ENCODE measurements at places on chromosomes 16 and 17.

DNA sequence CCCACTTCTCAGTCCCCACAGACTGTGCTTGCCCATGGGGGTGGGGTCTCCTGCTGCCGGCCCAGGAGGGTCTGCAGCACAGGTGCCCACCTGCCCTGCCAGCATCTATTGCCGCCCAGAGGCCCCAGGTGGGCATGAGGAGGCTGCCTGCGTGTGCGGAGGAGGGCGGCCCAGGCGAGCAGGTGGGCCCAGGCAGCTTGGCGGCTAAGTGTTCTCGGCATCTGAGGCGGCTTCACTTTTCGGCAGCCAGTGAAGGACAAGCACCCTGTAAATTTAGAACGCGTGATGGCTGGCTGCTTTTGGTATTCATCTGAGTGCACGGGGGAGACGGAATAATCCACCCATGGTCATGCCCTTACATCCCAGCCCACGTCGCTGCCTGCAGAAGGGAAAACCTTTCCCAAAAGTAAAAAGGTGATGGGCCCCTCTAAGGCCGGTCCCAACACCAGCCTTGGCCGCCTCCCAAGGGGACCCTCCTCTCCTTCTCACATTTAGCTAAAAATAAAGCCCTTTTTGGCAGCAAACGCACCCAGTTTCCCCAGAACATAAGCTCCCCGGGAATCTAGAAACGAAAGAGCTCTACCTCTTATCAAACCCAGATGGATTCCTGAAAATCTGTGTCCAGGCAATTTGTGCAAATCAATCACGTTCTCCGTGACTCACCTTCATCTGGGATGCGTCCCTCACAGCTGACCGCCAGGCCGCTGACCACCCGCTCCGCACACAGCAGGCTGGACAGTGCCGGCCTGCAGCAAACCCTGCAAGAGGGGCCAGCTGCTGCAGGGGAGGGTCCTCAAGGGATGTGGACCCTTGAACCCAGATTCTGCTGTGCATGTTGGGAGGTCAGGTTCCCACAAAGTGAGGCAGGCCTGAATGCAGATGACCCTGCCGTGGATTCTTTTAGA lies 79.4 kb downstream of the RBFOX3 start:
- DNase-seq: no peak

DNA sequence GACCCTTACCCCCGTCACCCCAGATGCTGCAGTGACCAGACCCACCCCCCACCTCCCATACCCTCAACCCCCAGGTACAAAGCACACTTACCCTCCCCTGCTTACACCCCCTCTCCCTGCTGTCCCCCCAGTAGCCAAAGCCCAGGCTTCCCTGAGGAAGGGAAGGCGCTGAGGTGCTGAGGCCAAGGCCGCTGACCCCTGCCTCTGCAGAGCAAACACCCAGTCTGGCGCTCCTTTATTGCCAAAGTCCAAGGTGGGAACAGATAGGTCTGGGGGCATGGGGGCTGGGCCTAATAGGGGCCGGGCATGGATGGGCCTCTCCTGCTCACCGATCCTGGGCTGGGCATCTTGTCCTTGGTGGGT lies 683 bp downstream of the LCAT start:
- no peak for DNase-seq

GRCh38 chr16:88014954-88015805 lies 63.9 kb downstream of the BANP start:
- DNase-seq: no peak

DNA sequence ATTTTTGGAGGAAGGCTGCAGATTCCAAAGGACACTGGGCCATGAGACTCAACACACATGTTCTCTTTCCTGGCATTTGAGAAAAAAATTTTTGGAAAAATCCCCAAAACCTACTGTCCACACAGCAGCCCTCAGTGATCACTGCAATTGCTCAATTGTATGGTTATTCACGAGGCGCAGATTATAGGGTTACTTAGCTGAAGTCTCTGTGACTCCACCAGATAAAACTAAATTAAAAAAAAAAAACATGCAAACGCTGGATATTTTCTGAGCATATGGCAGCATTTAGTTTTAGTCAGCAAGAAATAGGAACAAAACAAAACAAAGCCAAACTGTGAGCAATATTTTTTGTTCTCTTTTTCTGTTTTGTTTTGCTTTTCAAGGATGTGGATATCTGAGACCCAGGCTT lies 83.8 kb upstream of the FAM20A start:
- DNase-seq: no peak

DNA sequence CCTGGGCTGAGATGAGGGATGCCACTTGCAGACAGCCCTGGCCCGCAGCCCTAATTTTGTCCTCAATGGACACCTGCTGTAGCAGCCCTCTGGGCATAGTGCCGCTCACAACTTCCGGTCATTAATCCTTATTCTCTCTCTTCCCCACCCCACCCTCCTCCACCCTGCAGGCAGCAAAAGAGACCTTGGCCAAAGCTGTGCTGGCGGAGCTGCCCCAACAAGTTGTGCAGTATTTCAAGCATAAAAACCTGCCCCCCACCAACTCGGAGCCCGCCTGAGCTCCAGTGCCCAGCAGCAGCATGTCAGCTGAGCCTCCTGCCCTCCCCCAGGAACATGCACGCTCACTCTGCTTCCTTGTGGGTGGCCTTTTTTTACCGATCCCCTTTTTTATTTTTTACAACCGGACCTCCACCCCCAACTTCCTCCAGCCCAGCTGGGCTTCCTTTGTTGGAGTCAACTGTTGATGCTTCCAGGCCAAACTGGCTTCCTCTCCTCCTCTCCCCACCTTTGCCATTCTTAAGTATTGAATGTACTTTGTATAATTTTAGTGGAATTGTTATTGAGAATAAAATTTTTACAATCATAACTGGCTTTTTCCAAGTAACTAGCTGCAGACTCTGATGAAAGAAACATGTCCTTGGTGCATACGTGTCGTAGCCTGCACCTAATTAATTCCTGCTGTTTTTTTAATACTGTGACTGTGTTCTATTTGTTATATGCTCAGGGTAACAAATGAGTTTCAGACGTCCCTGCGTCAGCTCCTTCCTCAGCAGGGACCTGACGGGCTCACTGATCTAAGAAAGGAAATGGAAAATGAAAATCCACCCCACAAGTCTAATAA lies 38.2 kb downstream of the PSME3IP1 start:
- DNase-seq: peak; percentile 64

DNA sequence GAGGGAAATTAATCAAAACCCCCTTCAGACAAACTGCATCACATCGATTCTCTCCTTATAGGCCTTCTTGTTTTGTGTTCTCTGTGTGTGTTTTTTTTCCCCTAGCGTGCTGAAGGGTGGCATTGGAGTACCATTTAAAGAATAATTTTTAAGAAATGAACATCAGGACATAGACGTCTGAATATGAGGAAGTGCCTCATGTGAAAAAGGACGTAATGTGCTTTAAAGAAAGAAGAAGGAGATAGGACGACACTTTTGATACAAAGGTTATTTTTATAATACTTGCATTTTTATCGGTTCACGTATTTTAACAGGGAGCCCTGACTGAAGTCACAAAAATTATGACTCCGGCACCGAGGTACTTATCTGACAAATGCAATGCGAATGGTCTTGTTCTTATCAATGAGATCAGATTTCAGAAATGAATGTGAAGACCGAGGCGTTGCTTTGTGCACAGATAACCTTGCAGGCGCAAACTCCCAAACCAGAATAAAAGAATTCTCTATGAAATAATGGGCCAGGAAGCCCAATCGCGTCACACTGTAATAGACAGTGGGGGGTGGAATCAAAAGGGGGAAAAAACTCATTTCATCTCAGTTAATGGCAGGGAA lies 606.3 kb downstream of the MAF start:
- DNase-seq: no peak

DNA sequence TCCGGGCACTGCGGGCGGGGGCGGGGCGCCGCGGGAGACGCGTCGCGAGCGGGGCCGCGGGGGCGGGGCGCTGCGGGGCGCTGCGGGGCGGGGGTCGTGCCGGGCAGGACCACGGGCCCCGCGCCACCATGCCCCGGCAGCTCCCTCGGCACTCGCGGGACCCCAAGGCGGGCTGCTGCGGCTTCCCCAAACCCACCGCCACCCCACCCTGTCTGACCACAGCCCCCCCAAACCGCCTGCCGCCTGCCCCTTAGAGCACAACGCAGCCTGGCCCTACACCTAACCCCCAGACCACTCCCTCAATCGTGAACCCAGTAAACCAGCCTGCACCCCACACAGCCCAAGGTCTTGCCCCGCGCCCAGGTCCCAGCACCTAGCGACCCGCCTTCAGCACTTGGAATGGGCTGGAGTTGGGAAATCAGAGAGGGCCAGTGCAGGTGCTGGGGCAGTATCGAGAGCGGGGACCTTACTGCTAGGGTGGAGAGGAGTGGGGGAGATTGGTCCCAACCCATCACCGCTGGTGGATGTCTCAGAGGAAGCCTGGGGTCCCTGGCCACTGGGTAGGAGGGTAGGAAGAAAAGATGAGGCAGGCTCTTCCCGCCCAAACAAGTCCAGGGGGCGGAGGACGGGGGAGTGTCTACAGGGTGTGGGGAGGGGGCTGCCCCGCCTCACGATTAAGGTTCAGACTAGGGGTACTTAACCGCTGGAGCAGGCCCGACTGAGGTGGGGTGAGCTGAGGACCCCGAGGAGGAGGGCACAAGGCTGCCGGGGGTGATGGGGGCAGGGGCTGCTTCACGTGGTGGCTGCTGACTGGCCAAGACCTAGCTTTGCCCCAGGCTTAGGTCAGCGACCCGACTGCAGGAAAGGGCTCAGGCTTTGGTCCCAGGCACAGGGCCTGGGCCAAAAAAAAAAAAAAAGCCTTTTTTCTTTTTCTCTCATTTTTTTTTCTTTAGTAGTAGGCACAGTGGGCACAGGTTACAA lies 539 bp upstream of the VAMP2 start:
- DNase-seq: no peak

GRCh38 chr17:7502987-7503386 lies 18.8 kb downstream of the POLR2A start:
- no peak for DNase-seq

DNA sequence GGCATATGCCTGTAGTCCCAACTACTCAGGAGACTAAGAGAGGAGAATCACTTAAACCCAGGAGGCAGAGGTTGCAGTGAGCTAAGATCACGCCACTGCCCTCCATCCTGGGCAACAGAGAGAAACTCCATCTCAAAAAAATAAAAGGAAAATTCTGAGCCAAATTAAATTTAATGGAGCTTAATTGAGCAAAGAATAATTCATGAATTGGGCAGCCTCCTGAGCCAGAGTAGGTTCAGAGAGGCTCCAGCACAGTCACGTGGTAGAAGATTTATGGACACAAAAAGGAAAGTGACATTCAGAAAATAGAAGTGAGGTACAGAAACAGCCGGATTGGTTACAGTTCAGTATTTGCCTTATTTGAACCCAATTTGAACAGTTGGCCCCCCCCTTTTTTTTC lies 10.9 kb downstream of the VPS35L start:
- DNase-seq: no peak

GRCh38 chr16:86909359-86910160 lies 331.2 kb downstream of the FOXL1 start:
- DNase-seq: no peak

DNA sequence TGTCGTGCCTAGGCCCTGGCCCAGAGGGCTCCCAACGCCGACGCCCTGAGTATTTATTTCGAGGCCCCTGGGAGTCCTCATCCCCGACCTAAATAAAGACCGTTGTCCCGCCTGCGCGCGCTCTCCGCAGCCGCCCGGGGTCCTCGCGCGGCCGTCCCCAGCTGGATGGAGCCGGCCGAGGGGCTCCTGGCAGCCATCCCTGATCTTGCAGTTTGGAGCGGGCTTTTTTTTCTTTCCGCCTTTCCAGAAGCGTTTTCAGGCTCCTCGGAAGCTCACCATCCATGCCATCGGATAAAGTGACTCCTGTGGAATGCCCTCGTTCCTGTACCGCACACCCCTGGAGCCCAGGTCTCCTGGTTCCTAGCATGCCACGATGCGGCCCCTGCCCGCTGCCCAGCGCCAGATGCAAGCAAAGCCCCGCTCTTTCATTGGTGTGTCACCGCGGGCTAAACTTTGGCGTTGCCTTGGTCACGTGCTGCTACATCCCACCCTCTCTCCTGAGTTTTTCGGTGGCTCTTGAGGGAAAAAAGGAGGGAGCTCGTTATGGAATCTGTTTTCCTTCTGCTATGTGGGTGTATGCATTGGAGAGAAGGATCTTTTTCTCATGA lies 716 bp downstream of the TMEM94 start:
- peak; percentile 81 for DNase-seq

DNA sequence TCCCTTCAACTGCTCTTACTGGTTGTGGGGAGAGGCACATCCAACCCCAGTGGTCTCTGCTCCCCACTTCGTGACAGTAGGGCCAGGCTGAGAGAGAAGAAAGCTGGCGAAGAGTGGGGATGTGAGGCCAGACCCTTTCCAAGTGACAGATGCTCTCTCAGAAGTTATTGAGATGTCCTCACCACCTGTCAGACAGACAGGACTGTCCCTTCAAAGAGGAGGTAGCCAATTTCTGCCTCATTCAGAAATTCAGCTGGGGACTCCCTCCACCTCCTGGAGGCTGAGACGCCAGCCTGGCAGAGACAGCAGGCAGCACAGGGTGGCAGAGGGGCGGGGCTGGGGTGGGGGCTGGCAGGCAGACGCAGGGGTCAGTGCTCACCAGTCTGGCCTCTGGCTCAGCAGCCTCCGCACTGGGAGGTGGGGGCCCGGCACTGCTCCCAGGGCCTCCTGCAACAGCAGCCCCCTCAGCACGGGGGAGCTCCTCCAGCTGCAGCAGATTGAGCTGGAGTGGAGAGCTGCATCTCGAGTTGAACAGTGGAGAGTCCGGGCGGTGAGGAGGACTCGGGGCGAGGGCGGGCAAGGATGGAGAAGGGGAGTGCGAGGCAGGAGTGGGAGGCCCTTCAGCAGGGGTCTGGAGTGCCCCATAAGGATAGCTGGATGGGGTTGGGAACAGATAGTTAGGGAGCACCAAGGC lies 9.2 kb downstream of the PER1 start:
- DNase-seq: peak; percentile 63

DNA sequence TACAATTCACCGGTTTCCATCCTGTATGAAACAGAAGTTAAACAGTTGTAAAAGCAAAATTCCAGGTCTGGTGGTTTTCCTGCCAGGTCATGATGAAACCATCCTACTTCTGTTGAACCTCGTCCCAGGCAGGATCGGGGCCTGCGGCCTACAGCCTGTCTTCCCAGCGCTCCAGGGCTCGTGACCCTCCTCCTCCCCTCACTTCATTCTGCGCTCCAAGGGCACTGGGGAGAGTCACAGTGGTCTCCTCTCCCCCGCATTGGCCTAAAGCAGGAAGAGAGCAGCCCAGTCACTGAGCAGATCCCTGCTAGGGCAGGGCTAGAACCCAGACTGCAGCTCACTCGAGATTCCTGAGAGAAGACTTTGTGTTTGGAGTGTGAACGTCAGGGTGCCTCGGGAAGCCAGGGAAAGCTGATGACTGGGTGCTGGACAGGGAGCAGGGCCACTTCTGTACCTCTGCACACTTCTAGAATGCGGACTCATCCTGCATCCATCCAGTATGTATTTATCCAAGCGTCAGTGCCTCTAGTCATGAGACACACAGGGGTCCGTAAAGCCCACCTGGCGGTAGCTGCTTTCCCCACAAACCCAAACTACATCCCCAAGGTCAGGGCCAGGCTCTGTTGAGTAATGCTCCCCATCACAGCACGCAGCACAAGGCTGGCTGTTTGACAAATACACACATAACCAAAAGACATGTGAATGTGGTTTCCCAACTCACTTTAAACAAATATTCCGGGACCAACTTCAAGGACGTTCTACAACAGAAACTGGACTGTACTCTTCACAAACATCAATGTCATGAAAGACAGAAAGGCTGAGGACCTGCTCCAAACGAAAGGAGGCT lies 1.7 kb upstream of the ITGAE start:
- DNase-seq: no peak

GRCh38 chr17:47607481-47607880 lies 42.2 kb upstream of the KPNB1 start:
- no peak for DNase-seq

All from left forelimb (tissue), 1 donor.